ENCODE measurements at places on chromosomes 3 and 15. TPM values are rescaled to one million over a fixed set of nuclear protein-coding genes. Genes with fewer than 3 reads are reported as not detected.

The STAB1 gene
- total RNA-seq, result 42.6 TPM

The PLSCR2 gene
- not detected for total RNA-seq

The SPESP1 gene
- total RNA-seq, result 0.21 TPM

The AEN gene
- total RNA-seq, result 38.9 TPM

The CACNA1D gene
- 0.84 TPM for total RNA-seq

The INSYN1 gene
- total RNA-seq, result not detected

The C3orf85 gene
- not detected for total RNA-seq

The PRTG gene
- under 0.01 TPM for total RNA-seq

The MEIS2 gene
- 0.21 TPM for total RNA-seq

The MAN2A2 gene
- total RNA-seq, result 38.8 TPM

The MYH15 gene
- 0.84 TPM for total RNA-seq

The GLCE gene
- 3.7 TPM for total RNA-seq

The EBLN2 gene
- total RNA-seq, result 18.8 TPM

The RBP2 gene
- total RNA-seq, result not detected

The GPR160 gene
- total RNA-seq, result 19.9 TPM

The CCR5 gene
- 5.4 TPM for total RNA-seq

The GOLGA6L9 gene
- total RNA-seq, result 1.7 TPM

The IGDCC3 gene
- not detected for total RNA-seq

The SHF gene
- total RNA-seq, result 2.1 TPM

The THRB gene
- total RNA-seq, result 0.94 TPM

The LIPC gene
- total RNA-seq, result 0.73 TPM

The C2CD4B gene
- 0.21 TPM for total RNA-seq

The HSPBAP1 gene
- 12.9 TPM for total RNA-seq

The CHDH gene
- total RNA-seq, result under 0.01 TPM

The DPPA2 gene
- total RNA-seq, result not detected

The GASK1A gene
- 0.10 TPM for total RNA-seq

The HYAL3 gene
- total RNA-seq, result 2.0 TPM

The EIF2B5 gene
- total RNA-seq, result 41.0 TPM

The IFT122 gene
- 8.3 TPM for total RNA-seq

The HOMER2 gene
- 3.7 TPM for total RNA-seq

The GOLGA6D gene
- total RNA-seq, result not detected

The SLC12A1 gene
- total RNA-seq, result not detected

The RASL12 gene
- not detected for total RNA-seq

Data from mononuclear cell (primary cell).